Chondrocyte (in vitro differentiated cells): ENCODE measurements at places on chromosomes 3 and 15. TPM values are rescaled to one million over a fixed set of nuclear protein-coding genes. Genes with fewer than 3 reads are reported as not detected.
A peak's percentile ranks its signal among the peaks of the same experiment; 100 is the strongest.

GRCh38 chr15:19974998-19975397, 566.6 kb downstream of the GOLGA6L6 start:
- no peak for DNase-seq

DNA sequence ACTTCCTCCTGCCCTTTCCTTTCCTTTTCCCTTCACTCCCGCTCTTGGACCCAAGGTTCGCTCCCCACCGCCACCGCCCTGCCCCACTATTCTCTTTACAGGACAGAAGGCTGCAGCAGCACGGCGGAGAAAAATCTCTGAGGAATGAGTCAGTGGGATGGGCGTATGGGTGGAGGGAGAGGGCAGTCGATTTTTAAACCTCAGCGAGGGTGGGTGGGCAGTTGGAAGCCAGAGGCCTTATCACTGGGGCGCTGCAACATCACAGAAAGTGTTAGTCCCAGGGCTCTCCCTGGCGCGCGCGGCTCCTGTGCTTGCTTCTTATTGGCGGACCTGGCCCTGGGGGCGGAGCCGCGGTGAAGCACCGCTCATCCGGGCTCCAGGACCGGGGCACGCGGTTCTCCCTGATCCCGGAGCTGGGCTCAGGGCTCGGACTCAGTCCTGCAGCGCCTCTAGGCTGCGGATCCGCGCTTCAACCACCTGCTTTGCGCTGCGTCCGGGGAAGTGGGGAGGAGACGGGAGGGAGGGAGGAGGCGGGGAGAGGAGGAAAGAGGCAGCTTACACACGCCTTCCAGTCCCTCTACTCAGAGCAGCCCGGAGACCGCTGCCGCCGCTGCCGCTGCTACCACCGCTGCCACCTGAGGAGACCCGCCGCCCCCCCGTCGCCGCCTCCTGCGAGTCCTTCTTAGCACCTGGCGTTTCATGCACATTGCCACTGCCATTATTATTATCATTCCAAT, at the start of gene ALCAM:
Gene ALCAM, plus strand, starts transcription at position 584 of the 737 bp plus-strand sequence.
- peak; percentile 99 for DNase-seq

- DNase-seq: no peak
Observed at GRCh38 chr15:95017666-95018328, 786.4 kb downstream of the MCTP2 start.

DNA sequence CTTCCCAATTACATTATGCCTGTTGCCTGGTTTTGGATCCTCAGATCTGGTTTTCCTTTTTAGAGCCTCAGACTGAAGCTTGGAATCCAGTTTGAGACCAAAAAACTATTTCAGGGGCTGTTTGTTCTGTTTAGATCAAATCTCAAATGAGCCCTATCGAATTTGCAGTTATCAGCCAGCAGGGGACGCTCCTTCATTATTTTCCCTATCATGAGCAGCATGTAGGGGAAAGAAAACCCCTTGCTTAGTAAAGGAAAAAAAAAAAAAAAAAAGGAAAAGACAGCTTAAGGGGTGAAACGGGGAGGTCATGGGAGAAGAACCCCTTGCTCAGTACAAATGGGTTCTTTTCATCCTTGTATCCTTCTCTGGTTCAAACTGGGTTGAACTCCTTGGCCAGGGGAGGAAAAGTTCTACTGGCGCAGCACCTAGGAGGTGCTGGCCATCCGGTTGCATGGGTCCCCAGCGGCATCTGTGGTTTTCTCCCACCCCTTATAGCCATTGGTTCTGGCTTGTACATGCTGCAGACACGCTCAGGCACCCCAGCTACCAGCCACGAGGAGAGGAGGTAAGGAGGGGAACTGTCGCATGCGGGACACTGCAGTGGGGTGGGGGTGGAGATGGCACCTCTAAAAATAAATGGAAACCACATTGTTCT, 1375.1 kb upstream of the ALCAM start:
- no peak for DNase-seq

GRCh38 chr3:100702082-100702979, 7.0 kb upstream of the TFG start:
- DNase-seq: no peak

DNA sequence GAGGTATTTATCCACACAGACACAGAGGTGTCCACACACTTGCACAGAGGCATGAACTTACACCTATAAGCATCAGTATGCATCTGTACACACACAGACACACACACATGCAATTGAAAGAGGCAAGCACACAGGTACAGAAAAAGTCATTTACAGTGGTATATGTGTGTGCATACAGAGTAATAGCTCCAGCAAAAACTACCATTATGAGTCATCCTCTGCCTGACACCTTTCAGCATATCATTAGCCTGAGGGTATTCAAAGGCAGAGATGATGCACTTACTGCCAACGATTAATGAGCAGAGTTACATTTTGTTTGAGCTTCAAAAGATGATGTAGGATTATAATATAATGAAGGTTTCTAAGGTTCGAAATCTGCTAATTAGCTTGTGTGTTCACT, 100.3 kb upstream of the TPRG1 start:
- no peak for DNase-seq

DNA sequence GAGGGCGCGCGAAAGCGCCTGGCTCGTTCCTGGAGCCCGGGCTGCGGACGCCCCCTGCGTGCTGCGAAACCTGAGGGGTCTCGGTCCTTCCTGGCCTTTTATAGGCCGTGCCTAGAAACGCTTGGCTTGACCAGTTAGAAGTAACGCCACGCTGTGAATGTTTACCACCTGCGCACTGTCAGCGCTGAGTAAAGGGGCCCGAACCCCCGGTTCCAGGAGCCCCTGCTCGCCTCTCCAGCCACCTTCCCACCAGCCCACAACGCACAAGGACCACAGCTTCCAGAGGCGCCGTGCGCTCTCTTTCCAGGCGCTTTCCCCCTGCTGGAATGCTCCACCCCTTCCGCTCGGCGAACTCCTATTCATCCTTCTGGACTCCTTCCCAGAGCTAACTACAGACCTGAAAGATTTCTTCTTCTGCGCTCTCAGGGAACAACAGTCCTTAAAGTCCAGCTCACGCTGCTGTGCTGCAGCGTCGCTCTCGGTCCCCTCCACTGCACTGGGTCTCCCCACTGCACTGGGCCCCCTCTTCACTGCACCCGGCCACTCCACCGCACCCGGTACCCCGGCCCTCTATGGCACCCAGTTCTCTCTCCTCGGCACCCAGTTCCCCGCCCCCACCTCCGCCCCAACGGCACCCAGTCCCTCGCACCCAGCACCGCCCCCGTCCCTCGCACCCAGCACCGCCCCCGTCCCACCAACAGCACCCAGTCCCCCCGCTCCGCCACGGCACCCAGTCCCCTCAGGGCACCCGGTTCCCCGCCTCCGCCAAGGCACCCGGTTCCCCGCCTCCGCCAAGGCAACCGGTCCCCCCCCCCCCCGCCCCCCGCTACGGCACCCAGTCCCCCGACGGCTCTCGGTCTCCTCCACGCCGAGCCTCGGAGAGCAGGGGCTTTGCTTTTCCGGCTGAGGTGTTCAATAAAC, 69.8 kb downstream of the SQOR start:
- no peak for DNase-seq

DNA sequence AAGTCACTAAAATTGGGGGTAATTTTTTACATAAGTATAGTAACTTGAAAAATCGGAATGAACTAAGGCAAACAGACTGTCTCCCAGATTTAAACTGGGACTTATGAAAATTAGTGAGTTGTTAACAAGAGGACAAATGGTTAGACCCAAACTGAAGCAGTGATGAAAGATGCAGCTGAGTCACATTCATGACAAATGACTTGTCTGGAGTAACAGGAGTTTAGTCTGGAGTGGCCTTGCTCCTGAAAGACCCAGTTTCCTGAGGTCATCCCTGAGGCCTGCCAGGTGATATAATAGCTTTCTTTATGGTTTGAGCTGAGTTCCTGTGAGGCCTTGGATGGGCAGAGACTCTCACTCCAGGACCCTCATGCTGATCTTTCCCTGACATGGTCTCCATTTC, 9.6 kb upstream of the CTDSPL start:
- no peak for DNase-seq

DNA sequence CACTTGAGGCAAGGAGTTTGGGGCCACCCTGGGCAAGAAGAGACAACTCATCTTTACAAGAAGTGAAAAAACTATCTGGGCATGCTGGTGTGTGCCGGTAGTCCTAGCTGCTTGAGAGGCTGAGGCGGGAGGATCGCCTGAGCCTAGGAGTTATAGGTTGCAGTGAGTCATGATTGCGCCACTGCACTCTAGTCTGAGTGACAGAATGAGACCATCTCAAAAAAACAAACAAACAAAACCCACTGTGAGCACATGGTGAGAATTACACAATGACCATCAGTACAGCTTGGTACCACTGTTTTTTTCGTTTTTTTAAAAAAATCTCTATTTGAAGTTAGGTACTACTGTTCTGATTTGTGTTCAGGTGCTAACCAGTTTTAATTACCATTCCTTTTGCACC, 13.6 kb downstream of the VPS39 start:
- DNase-seq: no peak

GRCh38 chr15:72902245-72902918, 118.8 kb upstream of the ADPGK start:
- DNase-seq: no peak

GRCh38 chr3:50185230-50185629, 6.2 kb upstream of the GNAT1 start:
- DNase-seq: no peak

- DNase-seq: no peak
Observed at GRCh38 chr15:40906991-40907802, 12.9 kb downstream of the VPS18 start.

DNA sequence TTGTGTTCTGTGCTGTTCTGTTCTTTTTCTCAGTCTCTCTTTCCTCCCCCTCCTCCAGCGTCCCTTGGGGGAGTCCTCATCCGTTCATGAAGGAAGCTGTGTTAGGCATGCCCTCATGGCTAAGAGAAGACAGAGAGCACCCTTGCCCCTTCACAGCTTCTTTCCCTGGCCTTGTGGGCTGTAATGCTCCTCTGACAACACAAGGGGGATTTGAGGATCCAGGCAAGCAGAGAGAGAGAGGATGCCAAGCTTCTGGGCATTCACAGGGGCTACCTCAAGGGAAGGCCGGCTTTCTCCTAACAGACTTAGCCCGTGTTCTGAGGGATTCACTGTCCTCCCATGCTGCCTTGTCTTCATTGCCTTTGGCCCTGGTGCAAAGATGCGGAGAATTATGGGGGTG, 389.5 kb downstream of the LRTM1 start:
- DNase-seq: no peak

- DNase-seq: peak; percentile 26
Observed at GRCh38 chr3:48238531-48239085, 2.3 kb upstream of the ZNF589 start.

DNA sequence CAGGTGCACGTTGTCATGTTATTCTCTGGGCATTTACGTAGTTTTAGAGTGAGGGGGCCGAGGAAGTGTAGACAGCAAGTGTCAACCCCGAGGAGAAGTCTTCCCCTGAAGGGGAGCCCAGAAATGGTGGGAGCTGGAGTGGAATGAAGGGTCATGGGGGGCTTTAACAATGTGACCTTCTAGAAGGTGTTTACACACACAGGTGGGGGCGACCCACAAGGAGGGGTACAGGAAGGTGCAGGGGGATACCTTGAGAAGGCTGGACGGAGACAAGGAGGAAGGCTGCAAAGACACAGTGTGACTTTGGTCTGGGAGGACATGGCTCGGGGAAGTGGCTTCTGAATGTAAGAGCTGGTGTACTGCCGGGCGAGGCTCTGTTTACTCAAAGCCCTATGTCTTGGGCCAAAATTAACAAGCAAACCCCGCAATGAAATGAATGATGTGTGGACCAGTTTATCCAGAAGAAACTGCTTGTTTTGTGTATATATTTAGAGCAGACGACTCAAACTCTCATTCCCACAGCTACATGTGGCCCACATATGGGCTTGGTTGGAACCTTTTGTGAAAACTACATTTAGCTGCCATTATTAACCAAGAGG, 18.7 kb downstream of the TRPM1 start:
- no peak for DNase-seq

DNA sequence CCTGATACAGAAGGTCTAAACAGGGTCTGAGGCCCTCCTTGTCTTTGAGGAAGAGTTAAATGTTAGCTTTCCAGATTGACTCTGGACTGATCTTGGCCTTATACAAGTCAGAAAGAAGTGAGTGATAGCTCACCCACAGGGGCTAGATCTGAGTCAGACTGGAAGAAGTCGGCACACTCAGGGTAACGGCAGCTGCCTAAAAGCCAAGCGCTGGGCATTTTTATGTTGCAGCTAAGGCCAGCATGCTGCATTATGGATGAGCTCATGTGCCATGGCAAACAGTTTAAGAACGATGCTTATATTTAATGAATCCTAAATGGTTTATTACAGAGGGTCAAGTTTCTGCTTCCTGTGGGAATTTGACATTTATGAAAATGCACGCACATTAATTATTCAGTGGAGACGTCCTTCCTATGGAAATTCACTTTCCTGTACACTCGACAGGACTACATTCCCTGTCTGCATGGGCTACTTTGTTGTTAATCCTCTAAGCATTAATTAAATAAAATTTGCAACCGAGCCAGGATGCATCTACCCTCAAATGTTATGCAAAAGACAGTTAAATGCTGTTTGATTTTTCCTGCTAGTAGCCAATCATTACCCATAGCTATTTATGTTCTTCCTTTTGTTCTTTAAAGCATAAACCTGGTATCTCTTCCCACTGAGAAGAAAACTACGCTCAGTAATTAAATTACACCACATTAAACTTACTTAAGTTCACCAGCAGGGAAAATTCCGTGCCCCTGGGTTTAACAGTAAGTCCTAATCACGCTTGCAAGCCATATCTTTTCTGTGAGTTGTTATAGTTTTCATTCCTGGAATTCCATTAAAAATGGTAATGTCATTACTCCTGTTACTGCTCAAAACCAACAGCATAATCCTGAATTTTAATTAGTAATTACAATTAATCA, 762.7 kb upstream of the CFAP20DC start:
- no peak for DNase-seq

DNA sequence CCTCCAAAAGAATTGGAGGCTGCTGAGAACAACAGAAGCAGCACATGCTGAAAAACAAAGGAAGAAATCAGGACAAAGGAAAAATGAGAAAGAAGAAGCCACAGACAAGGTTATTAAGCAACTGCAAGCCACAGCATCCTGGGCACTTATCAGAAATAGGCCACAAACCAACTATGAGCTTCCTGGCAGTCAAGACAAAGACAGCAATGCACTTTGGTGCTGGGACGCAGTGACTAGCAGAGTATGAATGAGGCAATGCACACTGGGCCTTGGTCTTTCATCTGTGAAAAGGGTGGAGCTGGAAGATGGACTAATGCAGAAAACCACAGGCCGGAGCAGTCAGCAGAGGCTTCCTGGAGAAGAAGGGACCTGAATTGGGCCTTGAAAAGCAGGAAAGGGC, 56.0 kb upstream of the LINGO1 start:
- no peak for DNase-seq

GRCh38 chr3:127688022-127688415, 15.3 kb downstream of the ABTB1 start:
- peak; percentile 40 for DNase-seq

DNA sequence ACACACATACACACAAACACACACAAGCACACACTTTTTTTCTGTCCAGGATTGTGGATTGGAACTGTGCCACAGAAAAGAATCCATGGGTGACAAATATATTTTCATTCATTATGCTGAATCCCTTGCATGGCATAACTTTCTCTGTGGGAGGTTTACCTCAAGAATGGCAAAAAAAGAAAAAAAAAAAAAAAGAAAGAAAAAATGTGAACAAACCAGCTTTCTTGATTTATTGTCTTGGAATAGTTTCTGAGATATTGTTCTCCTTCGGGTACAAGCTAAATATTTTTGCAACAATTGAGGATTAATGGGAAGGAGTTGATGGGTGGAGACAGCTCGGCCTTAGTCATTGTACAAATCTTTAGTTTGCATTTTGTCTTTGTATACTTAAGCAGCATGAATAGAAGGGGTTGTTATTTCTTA, 153.1 kb downstream of the GMNC start:
- DNase-seq: no peak

Gene SPRED1
- 26.7 to 29.8 TPM (median 26.8 TPM) in 3 replicates for total RNA-seq

Gene NME9
- total RNA-seq: not detected in 3 replicates

Gene EFCC1
- 0.13 TPM in 1 of 3 replicates, not detected in the others for total RNA-seq
